ENCODE measurements at places on chromosomes 3 and 15.

- no peak for DNase-seq
Observed at GRCh38 chr3:72145506-72146380, 360.8 kb upstream of the PROK2 start.

GRCh38 chr3:59046839-59047238 lies 3.0 kb downstream of the CFAP20DC start:
- no peak for DNase-seq

DNA sequence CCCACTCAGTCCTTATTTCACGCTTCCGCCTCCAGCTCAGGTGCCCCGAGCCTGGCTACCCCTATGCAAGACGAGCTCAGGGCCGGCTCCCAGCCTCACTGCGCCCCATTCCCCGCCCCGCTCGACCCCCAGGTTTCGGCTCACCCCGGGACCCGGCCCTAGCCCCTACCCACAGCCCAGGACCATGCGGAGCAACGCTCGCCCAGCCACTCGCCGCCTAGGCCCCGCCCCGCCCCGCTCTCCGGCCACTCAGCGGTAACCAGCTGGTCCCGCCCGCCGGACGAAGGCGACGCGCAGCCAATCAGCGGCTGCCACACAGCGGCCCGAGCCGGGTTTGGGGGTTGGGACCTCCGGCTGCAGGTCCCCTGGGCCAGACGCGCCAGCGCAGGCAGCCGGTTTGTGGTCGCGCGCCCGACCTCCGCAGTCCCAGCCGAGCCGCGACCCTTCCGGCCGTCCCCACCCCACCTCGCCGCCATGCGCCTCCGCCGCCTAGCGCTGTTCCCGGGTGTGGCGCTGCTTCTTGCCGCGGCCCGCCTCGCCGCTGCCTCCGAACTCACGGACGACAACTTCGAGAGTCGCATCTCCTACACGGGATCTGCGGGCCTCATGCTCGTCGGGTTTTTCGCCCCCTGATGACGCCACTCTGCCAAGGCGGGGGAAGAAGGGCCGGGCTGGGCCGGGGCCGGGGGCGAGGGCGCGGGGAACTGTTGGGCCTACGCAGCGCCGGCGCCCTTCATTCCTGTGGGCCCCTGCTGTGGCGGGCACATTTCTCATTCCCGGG lies at the start of gene CATSPER2:
Gene CATSPER2 (minus strand): TSS at position 196 of the 781 bp plus-strand sequence. CDS start 783 bp downstream, outside the sequence.
- no peak for DNase-seq

GRCh38 chr15:29456255-29456654 lies 186.6 kb upstream of the NSMCE3 start:
- DNase-seq = no peak

GRCh38 chr3:115146032-115146417 lies 1.1 kb downstream of the ZBTB20 start:
- DNase-seq = peak; percentile 71

DNA sequence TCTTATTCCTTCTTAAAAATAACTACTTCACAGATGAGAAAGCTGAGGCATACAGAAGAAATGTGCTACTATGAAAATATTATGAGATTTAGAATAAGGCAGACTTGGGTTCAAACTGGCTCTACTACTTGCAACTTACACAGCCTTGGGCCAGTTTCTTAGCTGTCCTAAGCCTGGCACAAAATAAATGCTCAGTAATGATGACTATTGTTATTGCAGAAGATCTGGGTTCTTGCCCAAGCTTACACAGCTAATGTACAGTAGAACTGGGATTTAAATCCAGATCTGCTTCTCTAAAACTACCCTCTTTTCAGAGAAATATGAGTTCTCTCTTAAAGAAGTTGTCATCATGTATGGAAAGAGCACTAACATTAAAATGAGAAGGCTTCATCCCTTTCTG lies 228.2 kb upstream of the TPRG1 start:
- no peak for DNase-seq

DNA sequence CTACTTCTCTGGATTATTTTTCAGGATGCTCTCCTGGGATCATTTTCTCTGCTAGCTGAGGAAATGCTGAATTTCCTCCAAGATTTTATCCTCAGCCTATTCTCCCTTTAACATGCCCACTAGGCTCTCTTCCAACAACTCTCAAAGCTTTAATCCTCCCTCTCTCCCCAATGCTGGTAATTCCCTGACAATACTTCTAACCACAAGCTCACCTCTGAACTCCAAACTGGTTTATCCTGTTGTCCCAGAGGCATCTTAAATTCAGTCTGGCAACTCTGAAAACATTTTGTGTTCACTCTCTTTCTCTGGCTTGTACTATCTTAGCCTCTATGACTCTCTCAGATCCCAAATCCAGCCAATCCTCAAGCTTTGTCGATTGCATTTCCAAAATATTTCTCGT lies 490.3 kb downstream of the MECOM start:
- peak; percentile 27 for DNase-seq

GRCh38 chr3:129473067-129473768 lies 33.2 kb downstream of the IFT122 start:
- no peak for DNase-seq

DNA sequence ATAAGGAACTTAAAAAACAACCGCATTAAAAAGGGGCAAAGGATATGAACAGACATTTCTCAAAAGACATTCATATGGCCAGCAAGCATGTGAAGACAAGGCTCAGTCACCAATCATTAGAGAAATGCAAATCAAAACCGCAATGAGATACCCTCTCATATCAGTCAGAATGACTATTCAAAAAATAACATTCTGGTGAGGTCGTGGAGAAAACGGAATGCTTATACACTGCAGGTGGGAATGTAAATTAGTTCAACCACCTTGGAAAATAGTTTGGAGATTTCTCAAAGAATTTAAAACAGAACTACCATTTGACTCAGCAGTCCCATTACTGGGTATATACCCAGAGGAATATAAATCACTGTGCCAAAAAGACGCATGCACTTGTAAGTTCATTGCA lies 496.6 kb upstream of the SGO1 start:
- no peak for DNase-seq

- no peak for DNase-seq
Observed at GRCh38 chr15:101038327-101039003, 119.3 kb downstream of the LRRK1 start.

- DNase-seq = no peak
Observed at GRCh38 chr3:117442566-117442965, 733.0 kb downstream of the TUSC7 start.

DNA sequence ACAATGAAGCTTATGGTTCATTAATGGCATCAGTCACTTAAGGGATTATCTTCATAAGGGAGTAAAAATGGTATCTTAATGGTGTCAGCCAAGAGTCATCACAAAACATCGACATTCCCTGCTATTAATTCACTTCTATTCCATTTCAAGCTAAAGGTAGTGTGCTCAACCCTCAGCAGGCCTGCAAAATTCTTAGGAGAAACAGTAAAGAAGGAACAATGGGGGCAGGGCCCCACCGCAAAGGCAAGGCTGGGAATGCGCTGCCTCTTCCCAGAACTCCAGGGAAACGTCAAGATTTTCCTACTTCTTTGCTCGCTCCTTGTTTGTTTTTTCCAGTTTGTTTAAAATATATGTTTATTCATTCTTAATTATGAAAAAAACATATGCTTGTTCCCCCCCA lies 187.3 kb upstream of the TSC22D2 start:
- peak; percentile 70 for DNase-seq

- no peak for DNase-seq
Observed at GRCh38 chr3:138919325-138919724, 27.6 kb downstream of the FOXL2 start.

- no peak for DNase-seq
Observed at GRCh38 chr3:31448882-31449243, 83.9 kb upstream of the STT3B start.

- DNase-seq = no peak
Observed at GRCh38 chr3:188036375-188037194, 117.4 kb upstream of the LPP start.

GRCh38 chr3:122030381-122031122 lies 8.5 kb upstream of the ILDR1 start:
- DNase-seq = no peak

DNA sequence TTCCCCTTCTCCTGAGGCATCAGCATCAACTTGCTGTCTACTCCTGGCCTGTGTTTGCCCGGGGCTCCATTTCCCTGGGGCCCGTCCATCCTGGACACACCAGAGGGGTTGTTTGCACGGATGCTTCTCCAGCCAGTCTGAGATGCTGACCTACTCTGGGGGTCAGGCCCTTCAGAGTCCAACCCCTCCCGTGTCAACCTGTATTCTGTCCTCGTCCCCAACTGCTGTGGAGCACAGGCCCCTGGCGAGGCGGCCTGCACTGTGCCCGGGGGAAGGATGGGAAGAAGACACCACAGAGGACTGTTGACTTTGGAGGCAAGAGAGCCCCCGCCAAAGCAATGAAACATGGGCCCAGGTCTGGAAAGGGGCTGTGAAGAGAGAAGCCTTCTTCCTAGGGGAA lies 25.8 kb downstream of the ALS2CL start:
- DNase-seq = no peak

GRCh38 chr15:75148280-75148679 lies 53.4 kb upstream of the C15orf39 start:
- no peak for DNase-seq

DNA sequence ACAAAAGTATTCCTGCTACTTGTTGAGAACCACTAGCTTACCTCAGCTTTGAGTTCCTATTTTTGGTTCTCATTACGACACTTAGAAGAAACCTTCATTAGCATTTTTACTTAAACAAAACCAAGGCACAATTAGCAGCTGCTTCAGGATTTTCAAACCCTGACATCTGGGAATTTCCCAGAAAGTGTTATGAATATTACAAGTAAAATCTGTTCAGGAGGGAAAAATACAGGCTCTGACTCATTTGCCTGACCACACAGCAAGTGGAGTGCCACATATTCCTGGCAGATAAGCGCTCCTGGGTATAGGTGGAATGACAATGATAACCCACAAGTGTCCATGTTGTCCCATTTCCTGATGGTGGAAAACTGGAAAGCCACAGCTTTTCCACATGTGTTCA lies 10.3 kb upstream of the RFTN1 start:
- DNase-seq = no peak

- DNase-seq = no peak
Observed at GRCh38 chr3:160473978-160474377, 24.4 kb upstream of the TRIM59 start.

DNA sequence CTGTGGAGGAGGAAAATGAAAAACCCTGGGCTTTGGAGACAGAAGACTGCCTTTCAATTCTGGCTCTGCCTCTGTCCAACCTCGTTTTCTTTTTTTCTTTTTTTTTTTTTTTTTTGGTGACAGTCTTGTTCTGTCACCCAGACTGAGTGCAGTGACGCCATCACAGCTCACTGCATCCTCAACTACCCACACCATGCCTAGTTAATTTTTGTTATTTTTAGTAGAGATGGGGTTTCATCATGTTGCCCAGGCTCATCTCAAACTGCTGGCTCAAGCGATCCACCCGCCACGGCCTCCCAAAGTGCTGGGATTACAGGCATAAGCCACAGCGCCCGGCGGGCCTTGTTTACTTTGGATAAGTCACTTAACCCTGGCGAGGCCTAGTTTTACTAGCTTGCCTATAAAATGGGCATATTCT lies 66.3 kb upstream of the SLC25A26 start:
- no peak for DNase-seq

GRCh38 chr3:8575364-8576104 lies 69.1 kb downstream of the SSUH2 start:
- DNase-seq = no peak

- DNase-seq = no peak
Observed at GRCh38 chr3:152826476-152826875, 8.5 kb upstream of the P2RY1 start.

DNA sequence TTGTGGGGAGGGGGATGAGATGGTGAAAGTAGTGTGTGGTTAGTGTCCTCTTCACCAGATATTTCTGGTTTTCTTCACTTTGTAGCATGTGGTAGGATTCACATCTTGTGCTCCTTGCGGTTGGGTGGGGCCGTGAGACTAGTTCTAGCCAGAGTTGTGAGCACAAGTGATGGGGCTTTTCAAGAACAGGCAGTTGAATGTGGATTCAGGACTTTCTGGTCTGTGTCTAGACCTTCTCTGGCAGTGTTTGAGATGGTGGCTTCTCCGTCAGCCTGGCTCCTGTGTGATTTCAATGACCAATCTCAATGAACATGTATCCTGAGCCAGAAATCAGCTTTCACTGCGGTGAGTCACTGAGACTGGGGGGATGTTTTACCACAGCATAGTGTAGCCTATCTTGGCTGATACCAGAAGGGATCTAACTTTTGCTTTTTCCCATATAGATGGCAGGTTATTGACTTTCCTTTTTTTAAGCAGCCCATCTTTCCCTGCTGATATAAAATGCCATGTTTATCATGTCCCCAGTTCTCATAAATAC lies 82.6 kb downstream of the RPLP1 start:
- DNase-seq = no peak

- DNase-seq = no peak
Observed at GRCh38 chr3:150765949-150766720, 3.2 kb upstream of the SIAH2 start.

- DNase-seq = no peak
Observed at GRCh38 chr3:38126121-38126892, 10.6 kb downstream of the ACAA1 start.

DNA sequence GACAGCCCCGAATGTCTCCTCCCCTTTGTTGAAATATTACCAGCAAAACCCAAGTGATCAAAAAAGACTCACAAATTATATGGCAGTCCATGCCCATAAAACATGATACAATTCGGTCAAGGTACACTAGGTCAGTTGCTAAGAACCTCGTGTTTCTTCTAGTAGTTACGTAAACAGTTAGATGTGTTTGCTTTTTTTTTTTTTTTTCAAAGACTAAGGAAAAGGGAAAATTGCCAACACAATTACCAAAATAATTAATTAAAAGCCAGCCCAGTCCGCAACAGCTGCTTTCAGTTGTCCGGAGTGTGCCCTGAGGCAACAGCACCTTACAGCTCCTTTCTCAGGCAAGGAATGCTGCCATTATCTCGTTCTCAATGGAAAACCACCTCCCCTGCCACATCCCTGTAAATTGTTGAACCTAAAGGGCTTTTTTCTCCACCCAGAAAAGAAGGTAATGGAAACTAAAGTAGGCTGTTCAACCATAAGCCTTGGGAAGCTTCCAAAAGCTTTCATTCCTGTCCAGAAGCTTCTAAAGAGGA lies 129.2 kb upstream of the TSC22D2 start:
- DNase-seq = peak; percentile 90

- no peak for DNase-seq
Observed at GRCh38 chr15:48796930-48797329, 13.9 kb downstream of the CEP152 start.

GRCh38 chr15:60514261-60514881 lies 35.4 kb upstream of the ICE2 start:
- DNase-seq = no peak

- peak; percentile 68 for DNase-seq
Observed at GRCh38 chr3:157107037-157107436, 52.9 kb downstream of the CCNL1 start.

DNA sequence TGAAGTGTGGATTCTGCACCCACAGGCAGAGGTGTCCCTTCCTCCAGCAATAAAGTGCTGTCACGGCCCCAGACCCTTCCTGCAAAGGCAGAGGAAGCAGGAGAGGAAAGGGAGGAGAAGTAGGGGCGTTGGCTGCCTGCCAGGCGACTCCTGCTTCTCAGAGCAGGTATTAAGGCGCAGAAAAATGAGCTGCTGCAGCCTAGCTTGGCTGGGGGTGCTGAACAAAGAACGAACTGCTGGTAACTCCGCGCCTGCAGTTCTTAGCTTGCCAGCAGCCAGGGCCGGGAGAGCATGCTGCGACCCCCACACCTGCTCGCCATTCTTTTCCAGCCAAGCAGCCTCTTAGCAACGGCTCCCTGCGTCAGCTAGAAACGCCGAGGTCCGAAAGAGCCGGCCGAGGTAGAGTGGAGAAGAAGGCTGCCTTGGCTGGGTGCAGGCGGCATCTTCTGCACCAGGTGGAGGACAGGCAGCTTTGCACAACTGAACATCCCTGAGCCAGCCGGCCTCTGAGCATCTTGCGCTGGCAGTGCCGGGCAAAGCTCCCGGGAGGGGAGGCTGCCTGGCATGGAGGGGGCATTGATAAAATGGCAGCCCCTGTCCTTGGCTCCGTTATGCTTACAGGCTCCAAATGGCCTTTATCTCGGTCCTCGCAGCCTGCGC lies 296.0 kb downstream of the MEX3B start:
- DNase-seq = peak; percentile 31
